ENCODE measurements at places on chromosomes 4 and X. TPM values are rescaled to one million over a fixed set of nuclear protein-coding genes. Genes with fewer than 3 reads are reported as not detected.

F11 gene
- total RNA-seq, result not detected

RNF128 gene
- not detected for total RNA-seq

S100P gene
- total RNA-seq, result 0.70 TPM

- no peak for DNase-seq
Observed at GRCh38 chr4:41175794-41176193, 38.5 kb downstream of the APBB2 start.

RHOH gene
- 216 TPM for total RNA-seq

DNA sequence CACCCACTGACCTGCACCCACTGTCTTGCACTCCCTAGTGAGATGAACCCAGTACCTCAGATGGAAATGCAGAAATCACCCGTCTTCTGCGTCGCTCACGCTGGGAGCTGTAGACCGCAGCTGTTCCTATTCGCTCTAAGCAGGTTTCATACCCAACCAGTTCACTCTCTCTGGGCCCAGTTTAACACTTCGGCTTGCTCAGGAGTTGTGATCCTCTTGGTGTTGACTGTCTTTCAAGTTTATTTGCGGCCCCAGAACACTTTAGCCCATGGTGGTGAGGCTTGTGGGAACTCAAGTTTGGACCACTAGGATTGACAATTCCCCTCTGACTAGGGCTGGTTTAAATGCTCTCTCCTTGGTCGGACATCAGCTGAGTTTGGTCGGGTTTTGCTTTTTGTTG lies 147.0 kb downstream of the DACH2 start:
- DNase-seq, result no peak

DNA sequence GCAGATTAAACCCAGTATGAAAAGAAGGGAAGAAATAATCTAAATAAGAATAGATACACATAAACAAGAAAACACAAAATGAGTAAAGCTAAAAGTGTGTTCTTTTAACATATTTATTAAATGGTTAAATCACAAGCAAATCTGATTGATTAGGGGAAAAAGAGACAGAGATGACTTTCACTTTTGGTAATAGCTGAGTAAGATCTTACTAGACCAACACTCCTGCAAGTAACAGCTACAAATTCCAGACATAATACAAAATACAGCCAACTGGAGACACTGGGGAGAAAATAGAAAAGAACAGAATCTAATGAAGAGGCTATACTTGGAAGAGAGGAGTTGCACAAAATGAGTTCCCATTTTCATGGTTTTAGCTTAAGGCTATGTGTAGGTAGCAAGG lies 33.5 kb downstream of the OR13H1 start:
- no peak for DNase-seq

Data from T-cell (primary cell).